ENCODE measurements at places on chromosomes 5 and 9.

GRCh38 chr9:88917375-88917774, 73.9 kb upstream of the S1PR3 start:
- no peak for DNase-seq

DNA sequence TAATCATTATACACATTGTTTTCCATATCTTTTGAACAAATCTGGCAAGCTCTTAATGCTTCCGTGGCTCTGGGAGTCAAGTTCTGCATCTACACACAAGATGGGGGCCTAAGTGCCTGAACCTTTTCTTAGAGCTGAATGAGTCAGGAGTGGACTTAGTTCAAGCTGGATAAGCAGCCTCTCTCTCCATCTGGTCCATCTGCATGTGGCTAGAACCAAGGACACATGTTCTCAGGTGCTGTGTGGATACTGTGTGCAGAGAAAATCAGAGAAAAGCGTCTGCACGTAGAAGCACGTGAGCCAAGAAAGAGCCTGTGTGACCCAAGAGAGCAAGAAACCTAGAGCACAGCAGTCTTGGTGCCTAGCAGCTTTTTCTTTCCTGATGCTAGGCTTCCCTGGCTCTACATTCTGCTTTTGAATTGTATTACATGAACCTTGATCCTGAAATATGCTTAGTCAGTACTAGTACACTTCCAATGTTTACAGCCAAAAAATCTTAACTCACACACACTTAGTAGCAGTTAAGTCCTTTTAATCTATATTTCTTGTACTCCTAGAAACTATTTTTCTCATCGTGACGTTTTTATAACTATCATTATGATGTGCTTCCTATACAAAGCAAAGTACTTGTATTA, 1798.9 kb downstream of the MAT2B start:
- DNase-seq: no peak

DNA sequence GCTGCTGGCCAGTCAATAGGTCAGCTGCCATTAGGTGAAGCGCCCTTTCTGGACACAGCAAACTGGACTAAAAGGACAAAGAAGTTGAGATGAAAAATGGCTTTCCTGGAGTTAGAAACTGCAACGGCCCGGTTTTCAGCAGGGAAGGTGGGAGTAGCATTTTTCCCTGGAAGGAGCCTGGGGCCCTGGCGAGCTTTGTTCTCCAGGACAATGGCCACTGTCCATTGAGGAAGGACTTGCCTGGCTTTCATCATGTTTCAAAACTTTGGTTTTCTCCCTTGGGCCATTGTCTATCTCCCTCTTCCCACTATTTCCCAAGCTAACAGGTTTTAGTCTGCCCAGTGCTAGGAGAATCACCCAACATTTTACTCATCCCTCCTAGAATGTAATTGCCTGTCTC, 56.2 kb downstream of the MOCS2 start:
- no peak for DNase-seq

GRCh38 chr5:32272746-32273145, 40.0 kb downstream of the MTMR12 start:
- no peak for DNase-seq

DNA sequence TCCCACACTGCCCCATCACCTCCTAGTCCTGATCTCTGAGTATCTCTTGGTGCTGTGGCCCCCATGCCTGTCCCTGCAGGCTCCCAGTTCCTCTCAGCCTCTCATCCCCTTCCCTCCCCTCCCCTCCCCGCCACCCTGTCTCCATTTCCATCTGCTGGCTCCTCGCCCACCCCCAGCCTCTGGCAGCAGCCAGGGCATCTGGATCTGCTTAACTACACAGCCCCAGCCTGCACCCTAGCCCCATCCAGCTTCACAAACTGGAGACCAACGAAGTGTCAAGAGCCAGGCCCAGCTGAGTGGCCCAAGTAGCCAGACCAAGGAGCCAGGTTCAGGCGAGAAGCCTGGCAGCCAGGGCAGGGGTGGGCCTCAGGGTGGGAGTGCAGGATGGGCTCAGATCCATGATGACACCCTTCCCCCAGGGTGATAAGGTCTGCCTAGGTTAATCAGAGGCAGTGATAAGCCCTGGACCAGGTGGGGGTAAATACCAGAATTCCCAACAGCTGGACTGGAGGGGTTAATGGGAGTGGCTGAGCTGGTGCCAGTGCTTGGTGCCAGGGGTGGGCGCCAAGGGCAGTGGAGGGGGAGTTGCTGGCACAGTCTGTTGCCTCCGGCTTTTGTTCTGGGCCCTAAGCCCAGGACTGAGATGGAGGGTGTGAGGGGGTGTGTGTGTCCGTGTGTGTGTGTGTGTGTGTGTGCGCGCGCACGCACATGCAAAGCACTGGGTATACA, 2.5 kb downstream of the IL11RA start:
- DNase-seq: no peak

- DNase-seq: peak; percentile 53
These were observed 172.5 kb upstream of the OTULINL start for GRCh38 chr5:14408969-14409586.

DNA sequence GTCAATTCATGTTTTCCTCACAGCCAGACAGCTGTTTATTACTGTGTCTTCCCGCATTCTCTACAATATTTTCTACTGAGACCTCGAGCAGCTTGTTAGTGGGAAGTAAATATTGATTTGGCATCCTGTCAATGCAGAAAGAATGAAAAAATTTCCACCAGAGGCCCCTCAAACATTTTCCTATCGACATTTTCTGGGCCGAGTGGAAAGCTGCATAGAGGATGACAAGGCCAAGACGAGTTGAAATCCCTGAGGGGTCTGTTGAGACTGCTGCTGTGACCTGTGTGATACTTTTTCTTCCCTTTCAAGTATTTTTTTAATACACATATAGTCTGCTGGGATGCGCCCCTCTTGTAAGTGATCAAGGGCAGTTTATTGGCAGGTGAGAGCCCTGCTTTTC, 91.4 kb upstream of the SH3GL2 start:
- no peak for DNase-seq

GRCh38 chr9:133664173-133665050, 28.2 kb downstream of the DBH start:
- no peak for DNase-seq

DNA sequence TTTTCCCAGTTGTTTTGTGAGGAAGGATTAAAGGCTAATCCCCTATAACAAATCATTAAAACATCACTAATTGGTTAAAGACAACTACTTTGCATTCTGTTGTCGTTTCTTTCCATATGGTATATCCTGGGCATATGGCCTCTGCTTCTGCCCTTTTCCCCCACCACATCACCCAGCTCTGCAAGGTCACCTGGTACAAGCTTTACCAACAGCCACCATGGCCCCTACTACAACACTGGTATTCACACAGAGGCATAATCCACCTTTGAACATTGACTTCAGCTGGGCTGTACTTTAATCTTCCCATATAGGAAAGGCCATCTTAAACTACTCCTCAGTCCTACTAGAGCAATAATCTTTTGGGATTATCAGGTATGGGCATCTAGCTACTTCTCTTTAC, 866.1 kb downstream of the TLE4 start:
- DNase-seq: no peak

DNA sequence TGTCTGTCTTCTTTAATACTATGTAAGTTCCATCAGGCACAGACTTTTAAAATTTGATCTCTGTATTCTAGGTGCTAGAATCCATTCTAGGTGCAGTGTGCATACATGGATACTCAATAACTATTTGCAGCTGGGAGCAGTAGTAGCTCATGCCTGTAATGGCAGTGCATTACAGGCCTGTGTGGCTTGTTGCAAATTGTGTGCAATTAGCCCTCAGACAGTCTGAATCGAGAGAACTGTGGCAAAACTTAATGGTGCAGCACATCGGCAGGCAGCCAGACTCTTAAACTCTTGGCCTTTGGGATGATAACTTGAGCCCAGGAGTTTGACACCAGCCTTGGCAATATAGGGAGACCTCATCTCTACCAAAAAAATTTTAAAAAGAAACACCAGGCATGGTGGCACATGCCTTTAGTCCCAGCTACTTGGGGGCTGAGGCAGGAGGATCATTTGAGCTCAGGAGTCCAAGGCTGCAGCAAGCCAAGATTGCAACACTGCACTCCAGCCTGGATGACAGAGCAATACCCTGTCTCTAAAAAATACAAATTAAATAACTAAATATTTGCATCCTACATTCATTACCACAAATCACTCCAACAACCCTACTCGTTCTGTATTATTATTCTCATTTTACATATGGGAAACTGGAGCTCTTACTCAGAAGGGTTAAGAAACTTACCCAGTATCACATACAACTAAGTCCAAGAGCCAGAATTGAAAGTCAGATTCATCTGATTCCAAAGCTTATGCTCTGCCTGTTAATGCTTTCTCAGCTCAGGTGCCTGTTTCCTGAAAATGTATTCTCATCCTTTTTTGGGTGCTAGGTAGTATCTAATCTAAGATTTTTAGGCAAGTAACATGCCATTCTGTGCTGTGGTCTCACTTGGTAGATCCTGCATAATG, 30.1 kb downstream of the PRKACG start:
- no peak for DNase-seq

DNA sequence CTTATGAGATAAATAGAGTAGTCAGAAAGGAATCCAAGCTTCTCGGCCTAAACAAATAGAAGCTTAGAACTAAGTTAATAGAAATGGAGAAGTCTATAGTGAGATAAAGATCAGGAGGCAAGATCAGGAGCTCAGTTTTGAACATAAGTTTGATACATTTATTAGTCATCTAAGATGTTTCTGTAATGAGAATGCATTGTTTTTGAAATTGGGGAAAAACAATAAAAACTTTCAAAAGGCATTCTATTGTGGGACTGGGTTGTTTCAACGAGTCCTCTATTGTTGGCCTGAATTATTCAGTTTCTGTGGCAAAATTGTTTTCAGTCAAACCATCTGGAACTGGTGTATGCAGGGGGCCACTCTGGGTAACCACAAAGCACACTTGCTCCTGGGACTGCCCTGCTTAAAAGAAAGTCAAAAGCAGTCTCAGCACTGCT, 181.0 kb upstream of the CLINT1 start:
- DNase-seq: no peak

DNA sequence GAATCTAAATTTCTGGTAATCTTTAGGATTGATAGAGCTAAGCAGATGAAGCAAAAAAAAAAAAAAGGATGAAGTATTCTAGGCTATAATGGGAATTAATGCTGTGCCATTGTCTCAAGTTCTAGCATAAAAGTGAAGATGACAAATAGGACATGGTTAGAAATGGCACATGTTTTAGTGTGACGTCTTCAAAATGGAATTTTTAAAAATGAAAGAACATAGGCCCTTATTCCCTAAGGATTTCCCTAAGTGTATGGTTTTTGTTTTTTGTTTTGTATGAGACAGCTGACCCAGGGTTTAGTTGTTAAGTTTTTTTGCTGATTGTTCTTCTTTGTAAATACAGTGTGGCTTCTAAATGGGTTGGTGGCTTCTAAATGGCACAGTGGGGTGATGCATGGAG, 7.1 kb downstream of the TLE4 start:
- DNase-seq: no peak

DNA sequence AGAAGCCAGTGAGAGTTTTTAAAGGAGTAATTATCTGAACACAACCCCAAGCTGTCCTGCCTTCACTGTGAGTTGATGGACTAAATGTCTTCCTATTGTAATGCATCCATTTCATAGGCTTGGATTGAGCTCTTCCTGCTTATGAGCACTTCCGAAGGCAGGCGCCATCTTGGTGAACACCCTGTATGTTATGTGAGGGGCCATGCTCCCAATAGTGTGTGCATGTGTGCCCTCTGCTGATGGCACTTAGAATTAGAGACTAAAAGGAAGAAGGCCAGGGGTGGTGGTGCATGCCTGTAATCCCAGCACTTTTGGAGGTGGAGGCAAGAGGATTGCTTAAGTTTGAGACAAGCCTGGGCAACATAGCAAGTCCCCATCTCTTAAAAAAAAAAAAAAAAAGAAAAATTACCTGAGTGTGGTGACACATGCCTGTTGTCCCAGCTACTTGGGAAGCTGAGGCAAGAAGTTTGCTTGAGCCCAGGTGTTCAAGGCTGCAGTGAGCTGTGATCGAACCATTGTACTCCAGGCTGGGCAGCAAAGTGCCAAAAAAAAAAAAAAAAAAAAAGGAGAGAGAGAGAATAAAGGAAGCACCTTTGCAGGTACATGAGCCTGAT, 65.0 kb downstream of the C9orf152 start:
- DNase-seq: no peak

- DNase-seq: no peak
These were observed 4.0 kb downstream of the MCCC2 start for GRCh38 chr5:71591100-71591499.

GRCh38 chr5:55004729-55005128, 19.3 kb upstream of the GZMK start:
- peak; percentile 82 for DNase-seq

DNA sequence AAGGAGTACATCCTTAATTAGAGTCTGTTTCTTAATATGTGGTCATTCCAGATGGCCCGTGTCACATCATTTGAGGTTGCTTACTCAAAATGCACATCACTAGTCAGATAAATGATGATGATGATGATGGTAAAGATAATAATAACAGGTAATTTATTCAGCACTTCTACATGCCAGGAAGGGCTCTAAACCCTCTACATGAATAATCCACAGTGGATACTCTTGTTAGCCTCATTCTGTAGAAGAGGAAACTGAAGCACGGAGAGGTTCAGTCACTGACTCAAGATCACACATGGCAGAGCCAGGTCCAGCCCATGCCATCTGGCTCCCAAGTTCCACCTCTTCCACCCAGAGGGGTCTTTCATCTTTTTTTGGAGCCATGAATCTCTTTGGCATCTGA, 11.7 kb downstream of the SH3PXD2B start:
- no peak for DNase-seq

DNA sequence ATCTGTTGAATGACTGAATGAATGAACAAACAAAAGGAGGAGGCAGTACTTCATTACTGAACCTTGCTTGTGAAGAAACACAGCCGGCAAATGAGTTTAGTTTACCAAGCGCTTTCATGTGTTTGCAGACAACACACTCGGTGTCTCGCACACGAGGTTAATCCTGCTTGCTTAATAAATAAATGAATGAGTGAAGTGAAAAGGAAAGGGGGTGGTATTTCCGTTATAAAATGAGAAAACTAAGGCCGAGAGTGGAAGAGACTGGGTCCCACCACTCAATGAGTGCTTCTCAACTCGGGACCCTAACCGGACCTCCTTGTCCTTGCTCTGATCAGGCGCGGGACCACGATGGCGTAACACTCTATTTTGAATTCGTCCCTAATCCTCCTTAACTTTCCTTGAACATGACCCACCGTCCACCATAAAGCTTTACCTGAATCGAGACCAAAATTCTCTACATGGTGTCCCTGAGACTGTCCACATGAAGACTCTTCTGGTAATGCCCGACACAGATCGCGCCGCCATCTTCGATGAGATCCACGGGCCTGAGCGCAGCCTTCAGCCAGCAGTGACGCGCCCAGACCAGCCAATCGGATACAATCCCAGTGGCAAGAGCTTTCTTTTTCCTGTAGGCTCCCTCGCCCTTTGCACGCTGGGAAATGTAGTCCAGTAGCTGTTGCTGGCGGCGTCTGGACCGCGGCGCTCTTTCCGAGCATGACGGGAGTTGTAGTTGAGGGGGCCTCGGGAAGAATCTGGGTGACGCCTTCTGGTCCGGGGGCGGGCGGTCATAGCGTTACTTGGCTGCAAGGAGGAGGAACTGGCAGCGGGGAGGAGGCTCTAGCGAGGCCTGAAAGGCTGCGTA, at the start of the genes MRPL50 and ZNF189:
Gene MRPL50 (minus strand): TSS at position 551 of the 862 bp plus-strand sequence. CDS start 26 bp downstream, at position 525.
Gene ZNF189 (plus strand): TSS at position 784 of the 862 bp plus-strand sequence. CDS start 306 bp downstream, outside the sequence.
- DNase-seq: peak; percentile 100

- no peak for DNase-seq
These were observed 1.2 kb downstream of the TEX10 start for GRCh38 chr9:100351508-100351907.

- no peak for DNase-seq
These were observed 85.5 kb upstream of the PITX1 start for GRCh38 chr5:135119481-135119880.

- no peak for DNase-seq
These were observed 61.1 kb upstream of the NMUR2 start for GRCh38 chr5:152466085-152466745.

GRCh38 chr5:131364507-131365050, 100.7 kb downstream of the CDC42SE2 start:
- no peak for DNase-seq

All from iris pigment epithelial cell (primary cell).